ENCODE measurements at places on chromosomes 1 and 21.

- DNase-seq: no peak
Measured at GRCh38 chr1:159989581-159989980, 35.5 kb upstream of the SLAMF9 start.

GRCh38 chr1:40848530-40849189 lies 13.5 kb downstream of the CITED4 start:
- DNase-seq: peak; percentile 69

DNA sequence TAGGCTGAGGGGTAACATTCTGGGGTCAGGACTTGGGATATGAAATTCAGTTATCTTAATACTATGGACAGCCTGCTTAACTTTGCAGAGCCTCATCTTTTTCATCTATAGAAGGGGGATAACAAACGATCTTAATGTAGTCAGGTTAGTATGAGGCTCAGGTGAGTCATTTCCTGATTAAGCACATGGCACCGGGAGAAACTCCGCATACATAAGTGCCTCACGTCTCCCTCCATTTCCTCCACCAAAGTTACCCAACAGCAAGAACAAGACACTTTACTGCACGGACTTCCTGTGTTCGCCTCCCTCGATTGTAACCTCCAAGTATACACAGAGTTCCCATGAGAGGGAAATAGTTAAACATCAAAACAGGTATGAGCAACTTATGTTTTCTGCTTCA lies 112.7 kb upstream of the COA6 start:
- no peak for DNase-seq

DNA sequence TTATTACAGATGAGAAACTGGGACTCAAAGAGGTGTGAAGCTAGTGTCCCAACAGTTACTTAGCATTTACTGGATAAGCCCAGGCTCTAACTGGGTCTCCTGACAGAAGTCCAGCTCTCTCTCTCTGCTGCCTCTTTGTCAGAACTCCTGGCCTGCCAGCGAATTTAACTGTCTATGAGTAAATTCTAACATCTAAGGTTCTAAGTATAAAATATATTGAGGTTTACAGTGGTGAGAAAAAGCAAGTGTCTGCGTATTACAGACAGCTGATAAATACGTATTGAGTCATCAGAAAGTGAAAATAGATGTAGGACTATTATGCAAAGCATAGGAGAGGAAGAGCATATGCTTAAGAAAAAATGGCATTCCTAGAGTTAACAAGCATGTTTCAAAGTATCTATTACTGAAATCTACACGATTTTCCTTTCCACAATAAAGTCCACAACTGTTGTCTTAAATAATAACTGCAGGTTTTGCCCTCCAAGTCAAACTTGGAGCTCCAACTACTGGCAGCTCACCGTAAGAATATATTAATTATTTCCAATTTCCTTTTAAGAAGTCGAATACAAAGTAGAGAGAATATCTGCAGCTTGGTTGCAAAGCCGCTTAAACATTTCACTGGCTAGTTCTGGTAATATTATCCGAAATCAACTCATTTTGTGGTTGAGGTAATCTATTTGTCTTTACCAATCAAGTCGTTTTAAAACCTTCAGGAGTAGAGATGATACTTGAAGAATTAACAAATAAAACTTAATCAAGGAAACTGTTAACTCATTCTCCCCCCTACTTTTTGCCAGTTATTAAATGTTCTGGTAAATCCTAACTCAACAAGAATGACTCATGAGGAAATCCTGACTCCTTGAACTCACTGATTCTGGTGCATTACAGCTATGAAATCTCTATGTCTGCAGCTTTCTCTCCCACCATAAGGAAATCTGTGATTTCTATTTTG lies 1.4 kb upstream of the RGS2 start:
- peak; percentile 29 for DNase-seq

DNA sequence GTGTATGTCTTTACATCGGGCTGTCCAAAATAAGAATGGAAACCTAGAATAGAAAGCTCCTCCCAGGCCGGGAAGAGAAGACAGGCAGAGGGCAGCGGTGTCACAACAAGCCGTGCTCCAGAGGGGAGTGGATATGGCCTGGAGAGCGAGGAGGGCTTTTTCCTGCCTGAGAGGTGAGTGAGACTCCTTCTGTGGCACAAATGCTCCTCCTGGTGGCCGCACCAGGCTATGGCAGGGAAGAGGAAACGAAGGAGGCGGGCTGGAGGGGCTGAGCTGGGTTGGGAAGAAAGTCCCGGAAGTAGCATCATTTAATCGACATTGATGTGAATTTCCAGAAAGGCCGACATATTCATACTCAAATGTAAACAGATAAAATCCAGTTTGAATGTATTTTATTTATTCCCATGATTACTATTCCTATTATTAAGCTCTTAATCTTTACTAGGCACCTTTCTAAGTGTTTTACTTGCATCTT lies 54.7 kb downstream of the MEF2D start:
- DNase-seq: peak; percentile 72

DNA sequence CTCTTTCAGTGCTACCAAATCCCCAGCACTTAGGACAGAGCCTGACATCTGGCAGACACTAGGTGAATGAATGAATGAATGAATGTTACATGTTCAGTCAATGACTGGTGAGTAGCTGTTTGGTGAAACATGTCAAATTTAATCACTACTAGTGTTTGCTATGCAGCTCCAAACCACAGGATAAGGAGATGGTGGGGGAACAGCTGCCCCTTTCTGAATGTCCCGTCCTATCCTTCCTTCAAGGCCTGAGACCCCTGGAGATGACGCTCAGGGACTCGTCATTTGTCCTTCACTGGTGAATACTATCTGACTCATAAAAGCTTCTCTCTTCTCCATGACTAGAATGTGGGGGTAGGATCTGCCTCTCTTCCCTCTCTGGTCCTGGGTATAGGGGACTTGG lies 175.4 kb downstream of the HIVEP3 start:
- peak; percentile 24 for DNase-seq

DNA sequence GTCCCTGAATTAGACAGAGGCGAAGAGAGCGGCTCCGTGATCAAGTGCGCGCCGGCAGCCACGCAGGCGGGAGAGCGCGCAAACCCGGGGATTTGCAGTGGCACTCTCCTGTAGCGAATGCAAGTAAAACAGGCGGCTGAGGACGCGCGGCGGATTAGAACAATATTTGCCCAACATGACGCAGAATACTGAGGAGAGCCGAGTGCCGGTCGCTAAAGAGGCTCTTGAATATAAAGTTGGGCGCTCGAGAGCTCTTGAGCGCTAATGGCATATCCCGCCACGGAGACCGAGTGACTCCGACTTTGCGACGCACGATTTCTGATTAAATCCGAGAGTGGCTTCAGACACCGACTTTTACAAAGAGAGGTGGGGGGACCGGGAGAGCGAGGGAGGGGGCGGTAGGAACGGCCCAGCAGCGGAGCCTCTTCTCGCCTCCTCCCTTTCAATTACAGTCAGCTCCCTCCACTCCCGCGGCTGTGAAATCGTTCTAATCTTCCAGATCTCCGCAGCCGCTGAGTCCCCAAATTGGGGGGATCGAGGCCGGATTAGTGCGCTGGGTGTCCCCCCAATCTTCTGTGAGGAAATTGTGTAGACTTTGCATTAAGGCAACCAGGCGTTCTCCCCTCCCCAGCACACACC lies 2.3 kb downstream of the PAX7 start:
- no peak for DNase-seq

GRCh38 chr1:155396874-155397476 lies 76.3 kb downstream of the RUSC1 start:
- no peak for DNase-seq

GRCh38 chr21:36990508-36991205 lies 15.8 kb upstream of the RIPPLY3 start:
- DNase-seq: no peak

- DNase-seq: no peak
Measured at GRCh38 chr21:15212206-15212605, 147.4 kb upstream of the NRIP1 start.

GRCh38 chr21:35088319-35088771 lies 39.2 kb upstream of the RUNX1 start:
- DNase-seq: no peak

DNA sequence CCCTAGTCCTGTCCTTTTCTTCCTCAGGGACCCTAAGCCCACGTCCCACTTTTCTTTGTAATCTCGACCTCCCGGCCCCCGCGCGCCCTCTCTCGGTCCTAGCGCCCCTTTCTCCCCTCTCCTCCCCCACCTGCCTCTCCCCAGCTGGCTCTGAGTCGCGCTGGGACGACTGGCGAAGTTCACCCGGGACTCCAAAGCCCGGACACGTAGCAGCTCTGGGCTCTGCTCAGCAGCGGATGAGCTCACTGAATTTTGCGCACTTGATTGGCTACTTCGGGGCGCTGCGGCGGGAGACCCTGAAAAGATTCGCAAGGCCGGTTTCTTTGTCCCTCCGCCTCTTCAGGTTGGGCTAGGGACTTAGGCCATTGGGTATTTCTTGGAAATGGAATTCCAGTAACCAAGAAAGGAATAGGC lies 16.3 kb upstream of the ACKR1 start:
- DNase-seq: peak; percentile 21

GRCh38 chr1:155086856-155087535 lies 8.4 kb downstream of the EFNA3 start:
- DNase-seq: no peak

Measured in AG10803 (cell line).